Caki2 (cell line): ENCODE measurements at places on chromosomes 13 and 19.

GRCh38 chr13:20461481-20461859, 64.2 kb downstream of the CRYL1 start:
- DNase-seq, result no peak

DNA sequence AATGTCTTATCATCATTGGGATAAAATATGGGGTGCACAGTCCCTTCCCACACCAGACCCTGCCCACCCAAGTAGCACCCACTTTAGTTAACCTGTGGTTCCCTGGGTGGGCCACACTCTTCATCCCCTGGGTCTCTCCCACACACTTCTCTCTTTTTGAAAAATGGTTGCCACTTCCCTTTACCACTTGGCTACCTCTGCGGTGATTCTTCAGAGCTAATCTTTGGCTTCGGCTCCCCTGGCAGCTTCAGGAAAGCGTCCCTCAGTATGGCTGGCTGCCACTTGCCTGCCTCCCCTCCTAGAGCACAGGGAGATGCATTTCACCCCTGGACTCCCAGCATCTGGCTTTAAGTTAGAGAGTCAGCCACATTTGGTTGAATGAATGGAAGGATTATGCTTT, 18.2 kb downstream of the CCNA1 start:
- no peak for DNase-seq

DNA sequence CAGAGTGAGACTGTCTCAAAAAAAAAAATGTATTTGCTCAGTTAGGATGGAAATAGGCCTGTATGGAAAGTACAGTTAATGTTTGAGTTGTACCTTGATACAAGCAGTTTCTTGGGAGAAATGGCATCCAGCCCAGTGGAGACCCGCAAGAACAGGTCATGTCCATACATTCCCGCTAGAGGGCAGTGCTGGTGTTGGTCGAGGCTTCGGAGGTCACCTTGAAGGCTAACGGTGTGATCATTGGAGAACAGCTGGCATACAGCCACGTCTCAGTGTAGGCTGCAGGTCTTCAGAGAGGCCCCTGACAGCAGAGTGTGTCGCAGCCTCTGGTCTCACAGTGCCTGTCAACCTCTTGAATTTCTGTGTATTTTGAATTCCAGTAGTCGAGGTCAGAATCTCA, 7.5 kb downstream of the ZNF610 start:
- DNase-seq, result no peak

DNA sequence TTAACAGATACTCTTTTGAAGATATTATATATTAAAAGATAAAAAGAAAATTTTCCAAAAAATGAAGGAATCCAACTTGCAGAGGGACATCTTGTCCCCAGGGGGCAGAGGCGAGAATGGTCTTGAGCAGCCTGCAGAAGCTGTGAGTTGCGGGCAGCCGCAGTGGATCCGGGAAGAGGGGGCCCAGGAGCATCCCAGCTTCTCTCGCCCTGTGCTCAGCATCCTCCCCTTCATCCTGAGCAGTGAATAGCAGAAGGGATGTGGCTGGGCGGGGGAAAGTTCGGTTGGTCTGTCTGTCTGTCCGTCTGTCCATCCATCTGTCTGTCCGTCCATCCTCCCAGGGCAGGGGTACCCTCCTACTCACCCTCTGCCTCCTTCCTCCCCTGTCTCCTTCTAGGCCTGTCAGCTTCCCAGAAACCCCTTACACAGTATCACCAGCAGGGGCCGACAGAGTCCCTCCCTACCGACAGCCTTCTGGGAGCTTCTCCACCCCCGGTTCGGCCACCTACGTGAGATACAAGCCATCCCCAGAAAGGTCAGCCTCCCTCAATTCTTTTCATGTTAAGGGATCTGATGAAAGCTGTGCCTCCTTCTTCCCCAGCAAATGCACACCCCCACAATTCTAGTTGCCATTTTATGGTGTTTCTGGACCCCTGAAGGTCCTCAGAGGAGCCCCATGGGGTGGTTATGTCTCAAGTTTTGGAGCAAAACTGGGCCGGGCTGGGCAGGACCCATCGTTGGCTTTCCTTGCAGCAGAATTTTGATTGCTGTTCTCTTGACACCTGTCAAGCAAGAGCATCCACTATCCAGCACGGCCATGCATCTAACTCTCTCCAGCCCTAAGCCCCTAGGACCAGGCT, 81.6 kb downstream of the DPF1 start:
- DNase-seq, result no peak

DNA sequence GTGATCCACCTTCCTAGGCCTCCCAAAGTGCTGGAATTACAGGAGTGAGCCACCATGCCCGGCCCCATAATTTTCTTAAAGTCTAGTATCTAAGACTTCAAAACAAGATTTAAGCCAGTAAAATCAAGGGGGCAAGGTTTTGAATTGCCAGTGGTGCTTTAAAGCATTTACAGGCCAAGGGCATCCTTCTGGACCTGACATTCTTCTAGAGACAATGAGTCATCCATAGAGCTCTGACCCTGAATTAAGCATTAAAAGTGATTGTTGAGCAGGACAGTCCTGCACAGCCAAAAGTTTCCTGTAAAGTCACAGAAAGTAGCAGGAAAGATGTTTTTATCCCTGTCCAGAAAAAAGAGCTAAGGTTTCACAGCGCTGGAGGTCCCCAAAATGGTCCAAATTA, 50.9 kb upstream of the ATP12A start:
- DNase-seq, result no peak

DNA sequence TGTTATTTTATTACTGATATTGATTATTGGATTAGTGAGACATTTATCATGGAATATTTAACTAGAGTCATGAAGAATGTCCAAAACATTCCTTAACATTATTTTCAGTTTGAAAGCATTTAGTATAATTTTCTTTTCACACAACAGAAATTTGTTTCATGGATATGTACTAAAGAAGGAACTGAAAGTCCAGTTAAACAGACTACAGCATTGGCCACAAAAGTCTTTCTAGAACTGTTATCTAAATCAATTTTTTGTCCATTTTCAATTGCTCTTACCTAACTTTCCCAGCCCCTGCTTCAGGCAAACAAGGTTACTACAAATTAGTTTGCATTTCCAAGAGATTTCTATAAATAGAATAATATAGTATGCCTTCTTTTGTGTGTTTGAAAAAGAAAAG, 1018.0 kb upstream of the PCDH20 start:
- no peak for DNase-seq

GRCh38 chr19:47473336-47473735, 1.6 kb upstream of the SLC8A2 start:
- DNase-seq, result no peak

DNA sequence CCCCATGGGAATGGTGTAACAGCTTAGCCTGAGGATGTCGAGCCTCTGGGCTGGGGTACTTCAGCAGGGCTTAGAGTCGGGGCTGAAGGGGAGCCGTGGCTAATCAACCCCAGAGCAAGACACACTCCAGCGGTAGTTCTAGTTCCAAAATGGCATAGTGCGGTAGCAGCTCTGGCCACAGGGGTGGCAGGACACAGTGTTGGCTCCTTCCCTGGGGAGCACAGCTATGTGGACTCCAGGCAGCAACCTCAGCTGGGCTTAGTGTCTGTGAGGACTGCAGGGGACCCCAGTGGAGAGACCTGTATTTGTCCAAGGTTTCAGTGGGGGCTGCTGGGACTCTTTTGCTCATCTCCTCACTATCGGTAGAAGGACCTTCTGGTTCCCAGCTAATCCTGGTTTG, 70.8 kb upstream of the PCDH20 start:
- DNase-seq, result no peak

DNA sequence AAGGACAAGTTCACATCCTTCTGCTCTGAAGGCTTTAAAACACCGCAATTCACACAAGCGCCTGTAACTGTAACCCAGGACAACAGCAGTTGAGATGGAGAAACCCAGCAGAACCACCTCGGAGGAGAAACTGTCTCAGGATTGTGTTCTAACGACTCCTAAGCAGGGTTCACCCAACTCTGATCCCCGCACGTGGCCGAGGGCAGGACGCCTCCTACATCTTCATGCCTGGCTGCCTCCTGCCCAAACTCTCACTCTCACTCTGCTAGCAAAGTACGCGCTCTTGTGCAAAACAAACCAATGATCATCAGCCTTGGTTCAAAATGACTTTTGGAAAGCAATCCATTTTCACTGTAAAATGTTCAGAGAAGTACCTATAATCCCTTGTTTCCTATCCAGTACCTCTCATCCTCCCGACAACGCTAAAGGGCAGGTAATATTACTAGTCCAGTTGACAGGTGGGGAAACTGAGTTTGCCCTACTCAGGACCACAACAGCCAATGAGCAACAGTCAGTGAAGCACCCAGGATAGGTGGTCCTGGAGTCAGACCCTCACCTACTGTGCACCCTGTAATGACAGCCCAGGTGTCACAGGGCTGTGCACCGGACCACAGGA, 25.6 kb downstream of the EPS15L1 start:
- peak; percentile 42 for DNase-seq

DNA sequence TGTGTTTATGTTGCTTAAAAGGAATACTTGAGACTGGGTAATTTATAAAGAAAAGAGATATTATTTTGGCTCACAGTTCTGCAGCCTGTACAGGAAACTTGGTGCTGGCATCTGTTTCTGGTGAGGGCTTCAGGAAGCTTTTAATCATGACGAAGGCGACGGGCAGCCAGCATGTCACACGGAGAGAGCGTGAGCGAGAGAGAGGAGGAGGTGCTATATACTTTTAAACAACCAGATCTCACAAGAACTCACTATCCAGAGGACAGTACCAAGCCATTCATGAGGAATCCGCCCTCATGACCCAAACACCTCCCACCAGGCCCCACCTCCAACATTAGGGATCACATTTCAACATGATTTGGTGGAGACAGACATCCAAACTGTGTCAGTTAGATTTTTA, 163.4 kb upstream of the TSC22D1 start:
- DNase-seq, result no peak

DNA sequence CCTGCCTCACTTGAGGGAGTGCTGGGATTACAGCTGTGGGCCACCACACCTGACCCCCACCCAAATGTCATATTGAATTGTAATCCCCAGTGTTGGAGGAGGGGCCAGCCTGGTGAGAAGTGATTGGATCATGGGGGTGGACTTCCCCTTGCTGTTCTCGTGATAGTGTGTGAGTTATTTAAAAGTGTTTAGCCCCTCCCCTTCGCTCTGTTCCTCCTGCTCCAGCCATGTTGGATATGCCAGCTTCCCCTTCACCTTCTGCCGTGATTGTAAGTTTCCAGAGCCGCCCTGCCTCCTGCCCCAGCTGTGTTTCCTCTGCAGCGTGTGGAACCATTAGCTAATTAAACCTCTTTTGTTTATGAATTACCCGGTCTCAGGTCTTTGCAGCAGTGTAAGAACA, 13.7 kb downstream of the CHAMP1 start:
- no peak for DNase-seq

GRCh38 chr13:40127476-40127875, 472.0 kb downstream of the COG6 start:
- no peak for DNase-seq

DNA sequence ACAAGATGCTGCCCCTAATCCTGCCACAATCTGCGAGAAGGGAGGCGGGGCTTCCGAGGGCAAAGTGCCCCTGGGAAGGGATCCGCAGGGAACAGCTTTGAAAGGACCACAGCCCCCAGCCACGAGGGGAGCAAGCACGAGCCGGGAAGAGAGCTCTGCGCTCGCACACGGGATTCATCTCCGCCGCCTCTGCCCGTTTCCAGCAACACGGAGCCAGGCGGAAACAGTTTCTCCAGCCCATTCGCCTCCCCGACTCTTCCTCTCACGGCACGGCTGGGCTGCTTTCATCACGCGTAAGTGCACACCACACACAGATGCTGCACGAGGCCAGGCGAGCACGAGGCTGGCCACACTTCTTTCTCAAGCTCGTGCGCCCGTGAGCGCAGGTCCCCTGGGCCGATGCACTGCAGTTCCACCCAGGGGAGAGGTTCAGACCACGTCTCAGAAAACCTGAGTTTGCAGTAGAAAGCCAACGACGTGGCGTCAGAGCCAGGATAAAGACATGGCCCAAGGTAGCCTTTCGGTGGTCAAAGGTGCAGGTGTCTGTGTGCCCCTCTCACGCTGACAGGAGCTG, 33.6 kb downstream of the NAXD start:
- no peak for DNase-seq

- no peak for DNase-seq
These were observed 14.3 kb downstream of the RASA3 start for GRCh38 chr13:114118086-114118485.

DNA sequence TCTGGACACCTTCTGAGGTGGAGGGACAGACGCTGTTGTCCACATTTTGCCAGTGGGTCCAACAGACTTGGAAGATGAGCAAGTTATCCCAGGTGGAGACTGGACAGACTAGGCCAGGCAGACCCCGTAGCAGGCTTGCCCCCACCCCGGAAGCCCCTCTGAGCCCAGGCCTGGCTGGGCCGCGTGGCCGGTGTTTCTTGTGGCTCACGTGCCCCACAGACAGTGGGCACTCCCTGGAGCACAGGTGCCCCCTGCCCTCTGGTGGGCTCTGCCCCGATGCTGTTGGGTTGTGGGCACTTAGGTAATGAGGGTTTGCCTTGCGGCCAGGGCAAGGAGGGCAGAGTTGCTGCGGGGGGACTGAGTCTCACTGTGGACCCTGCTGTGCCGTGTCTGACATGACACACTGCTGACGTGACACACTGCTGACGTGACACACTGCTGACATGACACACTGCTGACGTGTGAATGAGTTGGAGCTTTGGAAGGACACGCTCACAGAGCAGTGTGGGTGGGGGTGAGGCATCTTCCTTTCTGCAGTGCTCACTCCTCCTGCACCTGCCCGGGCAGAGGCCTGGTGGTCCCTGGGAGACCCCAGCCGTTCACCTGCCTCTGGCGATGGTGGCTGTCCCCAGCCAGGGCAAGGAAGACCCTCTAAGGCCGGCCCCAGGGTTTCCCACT, 25.1 kb downstream of the DOT1L start:
- DNase-seq, result no peak

DNA sequence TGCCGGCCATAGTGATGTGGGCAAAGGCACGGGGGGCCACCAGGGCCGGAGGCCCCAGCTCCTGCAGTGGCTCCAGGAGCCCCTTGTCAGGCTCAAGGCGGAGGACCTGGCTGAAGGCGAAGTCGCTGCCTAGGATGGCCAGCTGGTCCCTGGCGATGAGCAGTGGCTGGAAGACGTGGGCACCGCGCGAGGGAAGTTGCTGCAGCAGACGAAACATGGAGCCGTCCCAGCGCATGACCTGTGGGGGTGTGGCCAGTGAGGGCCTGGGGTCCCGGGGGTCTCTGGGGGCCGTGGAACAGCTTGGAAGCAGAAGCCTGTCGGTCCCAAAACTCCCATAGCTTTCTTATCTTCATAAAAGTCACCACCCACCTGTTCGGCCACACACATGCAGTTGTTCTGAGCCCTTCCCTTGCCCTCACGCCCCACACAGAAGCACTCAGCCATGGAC, 9.6 kb downstream of the LGI4 start:
- no peak for DNase-seq
